ENCODE measurements at places on chromosomes 16 and 17.

GRCh38 chr17:77366558-77367245 lies 225.9 kb downstream of the SEC14L1 start:
- DNase-seq = no peak

GRCh38 chr17:27609611-27610303 lies 21.2 kb upstream of the LGALS9 start:
- DNase-seq = no peak

- peak; percentile 44 for DNase-seq
Measured at GRCh38 chr17:54891176-54891821, 9.4 kb upstream of the TOM1L1 start.

DNA sequence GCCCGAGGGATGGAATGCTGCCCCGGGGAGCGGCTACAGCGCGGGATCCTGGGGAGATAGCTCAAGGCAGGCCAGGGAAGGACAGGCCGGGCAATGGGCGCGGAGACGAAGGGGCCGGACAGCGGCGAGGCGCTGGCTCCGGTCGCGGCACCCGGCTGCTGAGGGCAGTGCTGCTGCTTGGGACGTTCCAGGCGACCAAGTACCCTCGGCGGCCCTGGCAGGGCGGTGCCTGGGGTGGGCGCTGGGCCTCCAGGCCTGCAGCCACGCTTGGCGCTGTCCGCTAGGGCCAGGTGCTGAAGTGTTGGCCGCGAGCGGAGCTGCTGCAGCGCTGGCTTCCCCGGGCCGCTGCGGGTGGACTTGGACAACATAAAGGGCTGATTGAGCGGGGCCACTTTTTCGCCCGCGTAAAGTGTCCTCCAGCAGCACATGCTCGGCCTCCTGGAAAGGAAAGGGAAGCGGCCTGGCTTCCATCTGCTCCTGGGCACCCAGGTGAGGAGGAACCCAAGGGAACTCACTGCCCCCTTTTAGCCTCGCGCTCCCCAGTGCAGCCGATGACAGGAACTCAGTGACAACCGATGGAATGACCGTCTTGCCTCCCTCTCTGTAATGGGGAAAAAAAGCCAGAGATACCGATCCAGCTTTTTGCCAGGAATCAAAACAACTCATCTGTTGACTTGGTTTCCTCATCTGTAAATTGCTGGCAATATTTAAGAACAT lies 23.7 kb downstream of the CLEC3A start:
- peak; percentile 10 for DNase-seq

GRCh38 chr16:85861095-85861825 lies 37.7 kb upstream of the IRF8 start:
- DNase-seq = no peak

DNA sequence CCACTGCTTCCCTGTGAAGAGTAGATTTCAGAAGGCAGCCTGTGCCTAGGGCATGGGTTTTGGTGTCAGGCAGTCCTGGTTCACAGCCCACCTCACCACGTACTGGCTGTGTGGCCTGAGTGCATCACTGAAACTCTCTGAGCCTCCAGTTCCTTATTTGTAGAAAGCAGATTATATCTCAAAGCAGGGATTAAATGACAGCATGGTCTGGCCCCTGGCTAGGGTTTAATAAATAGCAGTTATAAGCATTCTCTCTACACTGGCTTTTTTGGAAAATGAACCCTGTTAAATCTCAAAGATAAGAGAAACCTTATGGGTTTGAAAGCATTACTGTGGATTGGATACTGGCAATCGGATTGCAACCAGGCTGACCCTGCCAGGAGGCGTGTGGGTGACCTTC lies 2.9 kb upstream of the MT1M start:
- no peak for DNase-seq

- peak; percentile 69 for DNase-seq
Measured at GRCh38 chr17:4789951-4790704, 1.4 kb downstream of the GLTPD2 start.

DNA sequence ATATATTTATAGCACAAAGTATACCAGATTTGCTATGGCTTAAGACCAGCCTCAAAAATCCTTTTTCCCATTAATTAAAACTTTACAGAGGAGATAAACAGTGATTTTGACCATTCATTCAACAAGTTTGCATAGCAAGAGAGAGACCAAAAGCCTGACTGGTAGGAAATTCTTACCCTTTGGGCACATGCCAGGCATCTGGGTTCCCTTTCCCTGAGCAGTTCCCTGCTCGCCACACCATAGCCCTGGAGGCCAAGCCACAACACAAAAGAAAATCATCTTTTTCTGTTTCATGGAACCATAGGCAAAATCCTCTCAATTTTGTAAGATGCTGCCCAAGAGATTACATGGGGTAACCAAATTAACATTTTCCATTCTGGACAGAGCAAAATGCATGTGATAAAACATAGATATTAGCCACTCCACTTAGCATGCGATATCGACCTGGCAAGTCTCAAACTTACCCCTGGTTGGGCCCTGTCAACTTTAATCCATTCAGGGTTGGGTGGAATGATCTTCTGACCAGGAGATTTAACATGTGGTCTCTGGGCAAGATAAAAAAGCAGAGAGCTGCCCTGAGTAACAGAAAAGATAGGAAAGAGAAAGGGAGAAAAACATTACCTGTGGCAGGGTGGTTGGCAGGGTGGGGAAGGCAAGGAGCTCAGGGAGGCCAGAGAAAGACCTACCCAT lies 57.6 kb upstream of the B4GALNT2 start:
- no peak for DNase-seq

- DNase-seq = peak; percentile 32
Measured at GRCh38 chr16:79601931-79602627, 1.5 kb upstream of the MAF start.

DNA sequence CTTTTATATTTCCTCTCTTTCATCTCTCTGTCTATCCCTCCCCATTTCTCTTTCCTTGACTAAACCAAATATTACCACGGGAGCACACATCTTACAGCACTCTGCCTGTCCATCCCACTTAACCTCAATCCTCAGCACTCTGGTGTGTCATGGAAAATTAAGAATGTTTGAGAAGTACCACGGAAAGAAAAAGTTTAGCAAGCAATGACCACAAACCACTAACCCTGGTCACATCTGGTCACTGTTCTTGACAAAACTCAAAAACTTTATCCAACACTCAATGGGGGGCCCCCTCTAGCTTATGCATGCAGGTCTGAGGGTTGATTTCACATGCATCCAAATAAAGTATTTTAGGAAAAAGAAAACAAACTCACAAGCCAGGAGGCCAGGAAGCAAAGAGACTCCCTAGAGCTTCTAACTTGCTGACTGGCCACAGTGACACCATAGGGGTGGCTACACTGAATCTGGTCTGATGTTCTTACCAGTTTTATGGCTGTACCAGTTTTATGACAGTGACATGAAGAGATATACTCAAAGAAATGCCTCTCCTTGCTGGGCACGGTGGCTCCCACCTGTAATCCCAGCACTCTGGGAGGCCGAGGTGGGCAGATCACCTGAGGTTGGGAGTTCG lies 229.2 kb downstream of the STX8 start:
- peak; percentile 44 for DNase-seq

DNA sequence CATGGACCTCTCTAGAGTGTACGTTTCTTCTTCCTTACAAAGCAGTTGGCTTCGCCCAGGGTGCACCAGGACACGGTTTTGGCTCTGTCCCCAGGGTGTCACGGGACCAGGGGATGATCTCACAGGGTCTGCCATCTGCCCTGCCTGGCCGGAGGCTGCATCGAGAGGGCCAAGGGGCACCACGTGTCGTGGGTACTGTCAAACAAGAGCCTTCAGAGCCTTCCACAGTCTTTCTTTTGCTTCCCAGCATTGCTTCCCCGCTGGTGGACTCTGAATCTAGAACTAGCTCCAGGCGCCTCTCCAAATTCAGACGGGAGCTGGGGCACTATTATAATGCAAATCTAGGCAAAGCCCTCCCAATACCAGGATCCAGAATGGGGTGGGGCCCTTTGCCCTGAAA lies 47.9 kb downstream of the MAPT start:
- peak; percentile 19 for DNase-seq

- no peak for DNase-seq
Measured at GRCh38 chr17:74252211-74252610, 21.8 kb upstream of the DNAI2 start.

GRCh38 chr17:48569674-48570324 lies 8.4 kb downstream of the HOXB4 start:
- no peak for DNase-seq

DNA sequence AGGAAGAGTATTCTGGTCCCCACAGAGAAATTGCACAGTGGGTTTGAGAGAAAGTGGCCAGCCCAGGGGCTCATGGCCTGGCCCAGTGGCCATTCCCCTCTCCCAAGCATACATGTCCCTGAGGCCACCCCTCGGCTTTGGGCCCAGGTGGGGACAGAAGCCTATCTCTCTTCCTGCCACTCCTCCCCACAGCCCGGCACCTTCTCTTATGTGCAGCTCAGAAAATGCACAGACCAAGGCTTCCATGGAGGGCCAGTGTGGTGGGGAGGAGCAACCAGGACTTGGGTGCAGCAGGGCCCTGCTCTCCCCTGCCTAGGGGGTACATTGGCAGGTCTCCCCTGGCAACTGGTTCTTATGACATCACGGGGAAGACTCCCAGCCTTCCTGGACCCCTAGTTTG lies at the start of gene C16orf90:
C16orf90 (minus strand) TSS at position 314 of the 400 bp plus-strand sequence; CDS start at position 246, 68 bp downstream.
- no peak for DNase-seq

- no peak for DNase-seq
Measured at GRCh38 chr17:46027976-46028325, 28.9 kb downstream of the STH start.

DNA sequence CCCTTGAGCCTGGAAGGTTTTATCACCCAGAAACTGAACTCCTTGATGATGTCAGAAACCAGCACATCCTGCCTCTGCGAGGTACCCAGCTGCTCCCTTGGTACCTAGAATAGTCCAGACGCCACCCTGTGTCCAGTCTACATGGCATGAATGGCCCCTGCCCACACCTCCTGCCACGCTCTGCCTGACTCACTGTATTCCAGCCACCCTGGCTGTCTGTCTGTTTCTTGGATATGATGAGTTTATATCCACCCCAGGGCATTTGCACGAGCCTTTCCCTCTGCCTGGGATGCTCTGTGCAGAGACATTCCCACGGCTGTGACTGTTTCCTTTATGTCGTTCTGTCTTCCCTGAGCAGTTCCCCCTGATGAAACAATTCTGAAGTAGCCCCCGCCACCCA lies 68.7 kb downstream of the CRISPLD2 start:
- no peak for DNase-seq

DNA sequence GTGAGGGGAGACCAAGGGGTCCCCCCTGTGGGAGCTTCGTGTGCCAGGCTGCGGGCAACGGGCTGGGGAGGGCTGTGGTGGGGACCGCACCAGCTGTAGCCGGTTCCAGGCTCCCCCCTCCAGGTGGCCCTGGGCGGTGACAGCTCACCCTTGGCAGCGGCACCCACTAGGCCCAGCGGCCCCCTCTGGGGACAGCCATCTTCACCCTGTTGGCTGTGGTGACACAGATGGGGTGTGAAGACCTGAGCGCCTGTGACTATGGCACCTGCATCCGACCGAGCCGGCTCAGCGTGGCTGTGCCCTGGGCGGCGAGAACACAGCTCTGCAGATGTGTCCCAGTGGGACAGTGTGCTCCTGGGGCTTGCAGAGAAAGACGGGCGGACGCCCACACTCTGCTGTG lies 1.1 kb upstream of the C1QTNF8 start:
- no peak for DNase-seq

- no peak for DNase-seq
Measured at GRCh38 chr17:57541472-57542394, 203.4 kb downstream of the CCDC182 start.

- no peak for DNase-seq
Measured at GRCh38 chr17:16448490-16448889, 33.1 kb downstream of the TRPV2 start.

DNA sequence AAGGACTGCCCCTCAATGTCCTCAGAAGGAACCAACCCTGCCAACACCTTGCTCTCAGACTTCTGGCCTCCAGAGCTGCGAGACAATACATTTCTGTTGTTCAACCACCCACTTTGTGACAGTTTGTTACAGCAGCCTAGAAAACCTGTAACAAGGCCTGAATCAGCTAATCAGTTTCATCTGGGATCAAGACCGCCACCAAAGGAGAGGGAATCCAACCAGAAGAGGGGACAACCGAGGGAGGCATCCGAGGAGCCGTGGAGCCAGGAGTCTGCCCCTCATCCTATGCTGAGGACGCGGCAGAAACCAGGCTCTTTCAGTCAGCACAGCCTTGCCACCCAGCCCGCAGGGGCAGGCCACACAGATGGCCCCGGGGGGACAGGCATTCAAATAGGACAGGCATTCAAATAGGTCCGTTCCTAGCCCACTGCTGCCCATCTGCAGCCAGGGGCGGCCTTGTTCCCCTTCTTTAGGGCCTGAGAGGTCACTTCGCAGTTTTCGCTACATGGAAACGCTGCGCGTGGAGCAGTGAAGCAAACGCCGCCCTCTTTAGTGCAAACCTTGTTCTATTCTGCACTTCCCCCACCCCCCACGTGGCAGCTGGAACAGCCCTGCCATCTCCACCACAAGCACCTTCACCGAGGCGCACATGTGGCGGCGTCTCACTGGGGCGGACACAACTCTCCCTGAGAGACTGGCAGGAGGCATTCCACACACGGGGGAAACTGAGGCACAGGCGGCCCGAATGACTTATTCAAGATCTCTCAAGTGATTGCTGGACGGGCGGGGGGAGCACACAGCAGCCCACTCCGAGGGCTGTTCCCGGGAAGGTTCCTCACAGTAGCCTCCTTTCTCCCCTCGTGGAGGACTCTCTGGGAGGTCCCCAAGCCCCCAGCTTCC lies 26.7 kb downstream of the FA2H start:
- no peak for DNase-seq

- DNase-seq = no peak
Measured at GRCh38 chr17:29571486-29571882, 3.0 kb downstream of the TP53I13 start.

DNA sequence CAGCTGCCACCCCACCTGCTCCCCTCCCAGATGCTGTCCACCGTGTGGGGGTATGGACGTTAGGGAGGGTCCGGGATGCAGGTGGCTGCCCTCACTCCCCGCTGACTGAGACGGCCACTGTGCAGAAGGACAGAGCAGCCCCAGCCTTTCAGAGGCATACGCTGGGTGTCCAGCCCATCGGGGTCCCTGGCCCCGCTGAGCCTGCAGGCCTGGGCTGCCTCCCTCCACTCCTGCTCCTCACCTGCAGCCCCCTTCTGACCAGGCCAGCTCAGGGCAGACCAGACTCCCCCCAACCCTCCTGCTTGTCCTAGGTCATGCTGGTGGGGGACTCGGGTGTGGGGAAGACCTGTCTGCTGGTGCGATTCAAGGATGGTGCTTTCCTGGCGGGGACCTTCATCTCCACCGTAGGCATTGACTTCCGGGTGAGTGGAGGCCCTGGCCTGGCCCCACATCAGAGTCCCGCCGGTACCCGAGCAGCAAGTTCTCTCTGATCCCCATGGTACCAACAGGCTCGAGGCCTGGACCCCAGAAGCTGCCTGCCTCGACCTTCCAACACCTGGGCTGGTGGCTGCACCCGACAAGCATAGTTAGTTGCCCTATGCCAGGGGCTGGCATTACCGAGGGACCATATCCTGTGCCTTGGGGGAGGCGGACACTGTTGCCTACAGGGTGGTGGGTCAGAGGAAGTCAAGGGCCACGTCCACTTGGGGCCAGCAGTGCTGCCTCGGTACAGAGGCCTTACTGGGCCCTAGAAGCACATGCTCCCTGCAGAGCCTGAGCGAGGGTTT lies 1.4 kb downstream of the RAB26 start:
- DNase-seq = no peak

- DNase-seq = no peak
Measured at GRCh38 chr17:15513058-15513791, 45.8 kb upstream of the CDRT4 start.

All from GM04504 (cell line).